ENCODE measurements at places on chromosomes 3 and 15. TPM values are rescaled to one million over a fixed set of nuclear protein-coding genes. Genes with fewer than 3 reads are reported as not detected.

DNA sequence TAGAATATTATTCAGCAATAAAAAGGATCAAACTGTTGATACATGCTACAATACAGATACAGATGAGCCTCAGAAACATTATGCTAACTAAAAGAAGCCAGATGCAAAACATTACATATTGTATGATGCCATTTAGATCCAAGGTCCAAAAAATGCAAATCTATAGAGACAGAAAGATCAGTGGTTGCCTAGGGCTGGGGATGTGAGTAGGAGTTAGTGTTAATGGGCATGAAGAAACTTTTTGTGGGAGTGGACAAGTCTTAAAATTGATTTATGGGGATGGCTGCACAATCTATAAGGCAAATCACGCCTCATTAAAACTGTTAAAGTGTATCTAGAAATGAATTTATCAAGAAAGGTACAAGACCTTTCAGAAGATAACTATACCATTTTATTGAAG lies 45.0 kb downstream of the EHHADH start:
- no peak for DNase-seq

The CCPG1 gene
- total RNA-seq: 83.3 TPM

GRCh38 chr3:136067211-136067610 lies 101.7 kb downstream of the PPP2R3A start:
- DNase-seq: no peak

DNA sequence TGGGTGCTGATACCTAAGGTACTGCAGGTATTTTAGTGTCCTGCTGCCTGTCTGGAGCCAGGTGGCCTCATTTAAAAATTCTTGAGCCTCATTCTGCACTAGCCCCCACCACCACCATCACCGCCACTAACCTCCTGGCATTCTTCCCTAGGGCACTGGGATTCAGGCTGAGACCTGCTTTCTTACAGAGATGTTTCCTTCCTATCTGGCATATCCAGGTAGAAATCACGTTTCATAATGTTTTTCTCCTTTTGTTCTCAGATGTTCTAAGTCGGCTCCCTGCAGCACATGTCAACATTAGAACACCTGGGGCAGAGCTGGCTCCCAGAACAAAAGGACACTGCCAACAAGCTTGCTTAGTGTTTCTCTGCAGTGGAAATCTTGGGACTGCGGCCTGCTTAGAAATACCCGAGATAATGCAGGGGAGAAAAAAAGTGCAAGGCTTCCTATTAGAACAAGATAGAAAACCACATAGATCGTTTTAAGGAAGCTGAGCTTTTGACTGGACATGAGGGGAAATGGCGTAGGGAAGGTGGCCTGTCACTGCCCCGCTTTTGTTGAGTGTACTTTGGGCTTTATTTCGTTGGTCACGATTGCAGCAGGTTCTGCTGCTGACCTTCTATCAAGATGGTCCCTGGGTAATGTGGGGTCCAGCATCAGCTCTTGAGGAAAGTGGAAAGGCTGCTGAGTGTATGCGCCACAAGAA lies 59.6 kb upstream of the PPARG start:
- DNase-seq: no peak

DNA sequence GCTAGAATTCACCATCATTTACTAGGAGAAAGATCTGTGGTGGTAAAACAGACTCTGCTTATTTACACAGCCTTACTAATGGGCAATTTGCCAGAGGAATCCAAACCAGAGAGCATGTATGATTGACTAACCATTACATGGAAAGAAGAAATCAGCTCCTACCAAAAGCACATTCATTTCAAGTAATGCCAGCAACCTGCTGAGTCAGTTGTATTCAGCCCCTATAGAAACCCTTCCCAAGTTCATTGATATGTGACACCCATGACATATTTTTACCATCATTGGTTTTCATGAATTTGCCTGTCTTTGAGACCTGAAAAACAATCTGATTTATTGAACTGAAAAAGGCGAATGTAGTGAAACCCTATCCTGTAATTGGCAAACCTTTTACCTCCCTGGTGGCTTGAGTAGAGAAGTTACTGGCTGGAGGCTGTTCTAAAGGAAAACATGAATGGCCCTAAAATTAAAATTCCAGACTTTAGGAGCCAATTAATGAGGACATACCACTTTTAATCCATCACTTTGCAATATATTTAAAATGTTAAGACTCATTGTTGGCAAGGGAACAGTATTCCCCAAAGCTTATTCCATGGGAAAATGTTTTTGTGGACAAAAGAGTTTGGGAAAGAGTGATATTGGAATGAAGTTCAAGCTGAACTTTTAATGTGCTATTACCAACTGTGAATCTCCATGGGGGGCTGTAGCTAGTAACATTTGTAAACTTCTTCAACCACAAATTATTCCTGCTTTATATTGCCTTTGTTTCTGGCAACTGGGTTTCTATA lies 542.9 kb downstream of the FHIT start:
- no peak for DNase-seq

- no peak for DNase-seq
Observed at GRCh38 chr3:114565216-114565615, 271.4 kb downstream of the TIGIT start.

GRCh38 chr15:27855137-27855536 lies 244.0 kb downstream of the OCA2 start:
- no peak for DNase-seq

- no peak for DNase-seq
Observed at GRCh38 chr15:34609102-34610057, 25.9 kb upstream of the GOLGA8B start.

GRCh38 chr3:60169755-60170154 lies 1081.5 kb downstream of the FHIT start:
- no peak for DNase-seq
